Stimulated activated CD8-positive, alpha-beta memory T cell treated with anti-CD3 and anti-CD28 coated beads, Interleukin-12 subunit alpha, Interleukin-12 subunit beta, amount 100 ng/mL, for 1 hour (primary cell): ENCODE measurements at places on chromosomes 2 and 18.

DNA sequence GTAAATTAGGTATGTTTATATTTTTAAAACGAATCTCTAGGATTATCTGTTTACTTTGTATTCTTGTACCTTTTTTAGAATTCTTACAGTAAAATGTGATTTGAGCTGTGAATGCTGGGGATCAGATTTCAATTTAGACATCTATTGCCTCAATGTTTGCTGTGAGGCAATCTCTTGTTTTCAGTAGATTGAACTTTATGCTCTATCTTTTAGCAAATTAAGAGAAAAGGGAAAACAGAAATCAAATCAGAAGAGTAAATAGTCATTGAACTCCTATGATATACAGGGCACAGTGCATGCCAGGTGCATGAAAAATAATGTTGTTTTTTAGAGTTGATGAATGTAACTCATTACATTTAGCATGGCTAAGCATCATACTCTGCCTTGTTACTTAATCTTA is 39.5 kb downstream of the ZC3H6 start:
- DNase-seq = no peak

GRCh38 chr2:102046135-102046986 is 54.6 kb downstream of the IL1R2 start:
- DNase-seq = no peak

DNA sequence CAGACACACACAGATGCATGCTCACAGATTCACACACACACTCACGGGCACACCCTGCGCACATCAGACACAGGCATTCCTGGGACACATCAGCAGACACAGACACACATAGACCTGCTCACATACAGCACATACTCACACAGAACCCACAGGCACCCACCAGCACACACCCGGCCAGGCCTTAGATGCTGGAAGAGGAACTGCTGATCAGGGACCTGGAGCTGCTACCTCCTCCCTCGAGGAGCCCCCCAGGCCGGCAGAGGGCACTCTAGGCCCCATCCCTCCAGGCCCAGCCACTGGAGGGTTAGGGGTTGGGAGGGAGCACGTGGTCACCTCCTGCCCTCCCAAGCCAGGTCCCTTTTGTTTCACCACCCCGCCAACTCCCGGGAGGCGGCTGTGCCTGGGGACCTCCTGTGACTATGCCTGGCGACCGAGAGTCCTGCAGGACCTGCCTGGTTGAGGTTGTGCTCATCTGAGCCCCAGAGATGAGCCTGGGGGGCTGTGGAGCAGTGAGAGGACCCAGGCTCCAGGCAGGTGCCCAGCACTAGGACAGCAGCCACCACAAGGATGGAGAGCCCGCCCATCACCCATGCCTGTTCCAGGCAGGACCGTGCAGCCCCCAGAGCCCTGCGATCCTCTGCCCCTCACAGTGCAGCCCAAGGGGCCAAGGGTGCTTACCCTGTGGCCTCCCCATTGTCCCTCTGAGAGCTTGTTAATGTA is 21.0 kb upstream of the PTMA start:
- DNase-seq = peak; percentile 53

DNA sequence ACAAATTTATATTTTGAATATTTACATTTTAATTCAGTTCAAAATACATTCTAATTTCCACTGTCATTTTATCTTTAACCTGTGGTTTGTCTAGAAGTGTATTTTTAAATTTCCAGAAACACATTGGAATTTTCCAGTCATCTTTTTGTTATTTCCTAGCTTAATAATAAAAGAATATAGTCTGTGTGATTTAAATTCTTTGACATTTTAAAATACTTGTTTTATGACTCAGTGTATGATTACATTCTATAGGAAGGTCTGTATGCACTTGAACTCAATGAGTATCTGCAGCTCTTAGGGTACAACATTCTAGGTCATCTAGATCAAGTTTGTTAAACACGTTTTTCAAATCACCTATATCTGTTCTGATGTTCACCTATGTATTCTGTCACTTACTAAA is 88.3 kb upstream of the MBOAT2 start:
- no peak for DNase-seq

DNA sequence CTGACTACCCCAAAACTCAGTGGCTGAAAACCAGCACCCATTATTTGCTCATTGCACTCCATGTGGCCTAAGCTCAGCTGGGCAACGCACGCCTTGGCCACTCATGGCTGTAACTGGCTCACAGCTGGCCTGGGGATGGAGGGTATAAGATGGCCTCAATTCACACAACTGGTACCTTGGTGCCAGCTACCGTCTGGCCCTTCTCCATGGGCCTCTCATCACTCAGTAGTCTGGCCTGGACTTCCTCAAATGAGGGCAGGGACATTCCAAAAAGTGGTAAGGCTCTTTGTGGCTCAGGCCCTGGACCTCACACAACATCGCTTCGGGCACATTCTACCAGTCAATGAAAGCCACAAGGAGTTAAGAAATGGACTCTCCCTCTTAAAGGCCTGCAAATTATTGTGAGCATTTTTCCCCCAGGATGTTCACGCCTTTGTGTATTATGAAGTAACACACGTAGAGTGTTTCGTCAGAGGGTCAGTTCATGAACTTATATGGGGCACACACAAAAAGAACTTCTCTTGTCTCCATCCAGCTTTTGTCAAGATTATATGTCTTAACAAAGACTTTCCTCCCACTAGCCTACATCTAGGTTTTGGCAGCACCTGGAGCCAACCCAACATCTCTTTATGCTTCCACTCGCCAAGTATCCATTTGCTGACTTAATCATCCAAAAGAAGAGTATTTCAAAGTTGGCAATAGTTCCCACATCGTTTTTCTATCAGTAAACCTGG is 145.2 kb downstream of the CCBE1 start:
- DNase-seq = no peak

DNA sequence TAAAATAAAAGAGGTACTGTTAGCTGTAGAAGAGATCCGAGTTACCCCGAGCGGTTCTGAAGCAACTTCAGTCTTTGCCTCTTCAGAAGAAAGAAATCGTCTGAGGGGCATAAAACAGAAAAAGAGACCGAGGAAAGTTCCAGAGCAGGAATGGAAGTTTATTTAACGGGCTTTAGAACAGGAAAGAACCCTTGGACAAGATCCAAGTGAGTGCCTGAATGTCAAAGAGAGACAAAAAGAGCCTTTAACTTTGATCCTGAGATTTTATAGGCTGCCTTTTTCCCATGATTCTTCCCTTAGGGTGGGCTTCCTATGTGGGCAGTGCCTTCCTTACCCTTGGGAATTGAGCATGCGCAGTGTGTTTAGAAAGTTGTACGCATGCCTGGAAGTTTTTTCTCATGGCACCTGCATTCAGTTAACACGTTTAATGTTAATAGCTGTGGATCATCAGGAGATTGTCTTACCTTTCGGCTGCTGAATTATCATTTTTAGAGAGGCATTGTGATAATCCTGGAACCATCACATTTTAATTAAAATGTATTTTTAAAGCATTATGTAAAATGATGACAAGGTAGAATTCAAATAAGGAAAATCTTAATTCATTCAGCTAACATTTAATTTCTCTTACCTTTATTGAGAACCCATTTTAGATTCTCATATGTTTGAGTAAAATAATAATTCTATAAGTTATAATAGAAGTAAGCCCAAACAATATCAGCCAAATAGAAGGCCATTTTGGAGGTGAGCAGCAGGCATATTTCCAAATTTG is 269.5 kb upstream of the ZSWIM2 start:
- no peak for DNase-seq

GRCh38 chr2:65130664-65131175 is 814 bp upstream of the RAB1A start:
- no peak for DNase-seq

DNA sequence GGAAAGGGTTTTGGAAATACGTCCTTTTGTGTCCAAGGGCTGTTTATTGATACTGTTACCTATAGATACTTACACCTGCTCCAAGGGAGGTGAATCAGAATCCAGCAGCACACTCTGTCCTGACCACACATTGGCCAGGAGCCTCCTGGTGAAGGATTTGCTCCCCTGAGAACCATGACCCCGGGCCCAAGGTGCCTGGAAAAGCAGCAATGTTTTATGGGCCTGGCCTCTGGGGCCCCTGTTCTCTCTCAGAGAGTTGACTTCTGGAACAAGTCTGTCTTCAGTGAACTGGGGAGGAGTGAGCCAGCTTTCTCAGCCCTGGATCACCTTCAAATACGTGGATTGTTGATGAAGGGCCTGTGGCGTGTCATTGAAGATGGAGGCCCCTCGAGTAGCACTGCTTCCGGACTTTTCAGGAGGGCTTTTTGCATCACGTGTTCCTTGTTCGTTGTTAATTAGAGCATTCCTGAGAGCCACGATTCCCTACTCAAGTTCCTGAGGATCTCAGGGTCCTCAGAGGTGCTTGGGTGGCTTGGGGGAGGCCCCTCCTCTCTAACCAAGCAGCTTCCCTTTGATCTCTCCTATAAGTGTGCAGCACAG is 78.5 kb upstream of the RPL31 start:
- no peak for DNase-seq

- no peak for DNase-seq
Observed at GRCh38 chr18:9616049-9616448, 1.7 kb upstream of the PPP4R1 start.

GRCh38 chr2:231294571-231295362 is 96.3 kb downstream of the ARMC9 start:
- DNase-seq = no peak
